ENCODE measurements at places on chromosomes 5 and 9.

GRCh38 chr5:64301566-64301965, 135.9 kb downstream of the RNF180 start:
- no peak for DNase-seq

DNA sequence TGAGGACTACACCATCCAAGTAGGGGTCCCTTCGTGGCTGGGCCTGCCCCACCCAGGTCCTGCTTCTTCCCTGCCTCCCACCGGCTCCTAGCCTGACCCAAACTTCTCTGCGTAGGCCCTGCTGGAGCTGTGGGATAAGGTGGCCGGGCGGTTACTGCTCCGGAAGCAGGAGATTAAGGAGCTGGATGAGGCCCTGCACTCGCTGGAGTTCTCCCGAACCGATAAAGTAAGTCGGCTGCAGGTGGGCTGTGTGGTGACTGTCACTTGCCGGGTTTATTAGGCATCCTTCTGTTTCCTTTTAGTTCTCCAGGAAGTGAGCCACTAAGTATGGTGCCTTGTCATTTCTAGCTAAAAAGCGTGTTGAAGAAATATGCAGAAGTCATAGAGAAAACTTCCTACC, 7.0 kb downstream of the CCDC180 start:
- no peak for DNase-seq

DNA sequence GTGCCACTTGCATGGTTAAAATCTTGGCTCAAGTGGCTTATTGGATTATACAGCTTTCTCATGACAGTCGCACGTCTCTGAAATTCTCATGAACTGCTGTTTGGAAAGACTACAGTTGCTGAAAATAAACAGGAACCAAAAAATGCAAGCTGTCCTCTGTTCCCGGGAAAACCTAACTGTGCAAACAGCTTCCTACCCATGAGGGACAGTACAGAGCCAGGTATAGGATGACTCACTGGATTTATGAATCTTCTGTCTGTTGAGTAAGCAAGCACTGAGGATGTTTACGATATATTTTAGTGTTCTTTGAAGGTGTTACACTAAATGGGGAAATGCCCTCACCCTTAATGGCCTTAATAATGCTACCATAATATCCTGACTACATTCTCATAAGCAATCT, 380.3 kb upstream of the TNC start:
- DNase-seq = no peak

DNA sequence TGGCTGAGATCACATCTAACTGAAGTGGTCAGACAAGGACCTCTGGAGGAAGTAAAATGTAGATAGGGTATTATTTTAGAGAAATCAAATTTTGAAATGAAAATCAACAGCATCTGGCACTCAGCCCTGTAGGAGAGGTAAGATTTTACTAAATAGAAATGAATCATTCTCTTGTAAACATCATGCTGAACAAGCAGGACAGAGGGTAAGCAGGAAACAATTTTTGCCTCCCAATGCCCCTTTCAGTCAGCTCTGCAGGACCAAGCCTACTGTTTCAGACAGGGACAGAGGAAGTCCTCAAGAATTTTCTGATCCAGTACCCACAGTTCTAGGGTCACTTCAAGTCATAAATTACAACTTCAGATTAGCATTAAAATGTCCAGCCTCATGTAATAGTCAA, 190.1 kb downstream of the ESM1 start:
- DNase-seq = no peak

All from stimulated activated CD8-positive, alpha-beta memory T cell treated with anti-CD3 and anti-CD28 coated beads, Interleukin-15, amount 100 ng/mL, for 24 hours (primary cell).